ENCODE measurements at places on chromosomes 2 and 18.

DNA sequence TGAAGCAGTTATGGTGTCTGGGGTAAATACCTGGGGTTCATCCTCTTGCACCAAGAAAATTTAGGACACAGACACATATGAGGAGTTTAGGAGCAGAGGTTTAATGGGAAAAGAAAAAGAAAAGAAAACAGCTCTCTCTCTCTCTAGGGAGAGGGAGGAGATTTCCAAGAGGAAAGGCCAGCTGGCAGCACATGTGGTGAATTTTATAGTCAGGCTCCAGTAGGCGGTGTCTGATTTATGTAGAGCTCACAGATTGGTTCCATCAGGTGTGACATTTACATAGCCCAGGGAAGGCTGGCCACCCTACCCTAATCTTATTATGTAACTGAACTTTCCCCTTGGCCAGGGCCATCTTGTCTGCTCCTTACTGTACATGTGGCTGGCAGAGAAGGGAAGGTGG, 297.5 kb upstream of the RGPD4 start:
- no peak for DNase-seq

- DNase-seq = no peak
Measured at GRCh38 chr2:126358122-126358521, 297.8 kb upstream of the GYPC start.

GRCh38 chr2:19230626-19231025, 127.8 kb downstream of the OSR1 start:
- no peak for DNase-seq

DNA sequence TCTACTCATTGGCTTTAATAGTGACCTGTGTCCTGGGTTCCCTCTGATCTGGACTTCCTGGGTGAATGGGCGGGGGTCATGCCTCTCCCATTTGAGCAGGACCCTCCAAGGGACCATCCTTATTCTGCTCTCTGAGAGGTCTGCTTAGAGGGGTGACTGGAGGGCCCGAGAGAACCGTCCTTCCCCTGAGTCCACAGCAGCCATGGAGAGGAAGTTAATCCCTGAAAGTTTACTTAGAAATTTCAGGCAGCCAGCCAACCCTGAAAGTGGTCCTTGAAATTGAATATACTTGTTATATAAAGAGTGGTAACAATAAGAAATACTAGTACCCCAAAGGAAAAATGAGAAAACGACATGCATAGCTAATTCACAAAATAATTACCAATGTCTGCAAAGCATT, 226.1 kb downstream of the DYSF start:
- DNase-seq = no peak

DNA sequence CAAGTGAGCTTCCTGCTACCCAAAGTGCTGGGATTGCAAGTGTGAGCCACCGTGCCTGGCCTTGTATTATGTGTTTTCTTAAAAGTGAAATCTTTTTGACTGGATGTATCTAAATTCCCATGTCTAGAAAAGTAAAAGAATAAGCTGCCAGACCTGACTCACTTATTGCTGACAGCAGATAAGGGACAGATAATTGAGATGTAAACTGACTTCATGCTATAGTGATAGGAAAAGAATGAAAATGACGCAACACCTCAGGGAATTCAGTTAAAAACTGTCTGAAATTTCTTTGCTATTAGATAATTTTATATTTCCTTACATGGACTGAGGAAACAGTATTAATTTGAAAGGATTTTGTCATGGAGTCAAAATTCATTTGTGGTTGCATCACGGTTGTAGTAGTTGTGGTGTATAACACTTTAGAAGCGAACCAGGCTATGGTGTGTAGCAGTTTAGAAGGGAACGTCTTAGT, 19.4 kb downstream of the TTC27 start:
- DNase-seq = no peak

DNA sequence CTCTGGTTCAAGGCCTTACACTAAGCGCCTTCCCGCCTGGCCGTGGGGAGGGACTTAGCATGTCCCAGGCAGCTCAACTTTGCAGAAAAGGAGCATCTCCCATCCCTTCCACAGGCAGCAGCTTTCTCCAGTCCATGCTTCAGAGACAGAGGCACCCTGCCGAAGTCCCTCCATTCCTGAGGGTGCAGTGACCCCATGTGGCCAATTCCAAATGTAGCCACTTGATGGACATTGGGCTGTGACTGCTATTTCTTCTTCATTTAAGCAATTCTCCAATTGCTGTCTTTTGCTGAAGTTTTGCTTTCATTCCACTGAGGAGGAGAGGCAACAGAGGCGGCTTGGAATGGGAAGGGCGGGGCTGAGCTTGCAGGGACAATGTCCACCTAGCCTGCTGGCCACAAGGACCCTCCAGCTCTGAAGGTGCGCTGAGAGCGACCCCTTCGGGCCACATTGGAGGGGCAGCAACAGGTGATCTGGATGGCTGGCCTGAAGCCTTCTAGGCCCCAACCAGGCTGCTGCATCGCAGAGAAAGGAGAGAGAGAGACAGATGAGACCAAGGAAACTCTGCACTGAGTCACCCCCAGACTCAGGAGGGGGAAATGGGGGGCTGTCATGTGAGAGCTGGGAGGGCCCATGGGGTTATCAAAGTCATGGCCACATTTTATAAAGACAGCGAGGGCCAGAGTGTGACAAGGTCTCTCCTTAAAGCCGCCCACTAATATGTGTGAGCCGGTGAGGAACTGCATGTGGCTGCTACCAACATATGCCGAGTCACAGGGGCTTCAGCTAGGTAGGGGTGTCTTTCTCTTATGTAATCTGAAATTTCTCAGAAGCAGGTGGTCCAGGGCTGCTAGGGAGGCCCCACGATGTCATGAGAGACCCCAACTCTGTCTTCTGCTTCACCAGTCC, 61.3 kb downstream of the LONRF2 start:
- DNase-seq = no peak

- DNase-seq = no peak
Measured at GRCh38 chr2:98280376-98281102, 65.7 kb upstream of the CNGA3 start.

DNA sequence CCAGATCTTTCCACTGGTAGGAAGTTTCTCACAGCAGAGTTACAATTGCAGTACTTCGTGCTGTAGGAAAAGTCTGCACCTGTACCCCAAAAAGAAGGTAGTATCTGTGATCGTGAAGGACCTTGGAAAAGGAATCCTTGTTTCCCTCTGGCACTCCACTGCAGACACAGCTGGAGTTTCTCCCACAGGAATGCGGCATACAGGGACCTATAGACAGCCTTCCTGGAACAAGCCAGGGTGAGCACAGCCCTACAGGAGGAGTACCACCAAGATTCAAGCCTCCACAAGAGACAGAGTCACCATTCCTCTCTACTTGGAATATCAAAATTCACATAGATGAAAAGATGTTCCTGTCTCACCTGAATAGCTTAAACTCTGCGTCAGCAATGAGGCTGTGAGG, 372.4 kb downstream of the CMPK2 start:
- no peak for DNase-seq

- DNase-seq = no peak
Measured at GRCh38 chr2:98515250-98515991, 70.8 kb downstream of the INPP4A start.

DNA sequence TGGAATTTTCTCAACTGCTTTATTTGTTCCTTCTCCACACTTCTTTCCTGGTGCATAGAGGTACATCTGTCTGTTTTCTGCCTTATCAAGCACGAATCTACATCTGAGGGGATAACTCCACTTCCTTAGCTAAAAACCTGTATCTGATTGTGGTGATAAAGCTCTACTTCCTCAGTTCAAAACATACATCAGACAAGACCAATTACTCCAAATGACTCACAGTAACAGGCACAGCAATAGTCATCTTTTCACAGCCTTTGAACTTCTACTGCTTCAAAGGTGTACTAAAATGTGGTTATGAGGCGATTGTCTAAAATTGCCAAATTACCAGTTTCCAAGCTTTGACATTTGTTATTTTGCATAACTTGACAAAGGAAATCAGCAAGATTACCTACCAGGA, 803.6 kb upstream of the ZEB2 start:
- no peak for DNase-seq

- DNase-seq = no peak
Measured at GRCh38 chr18:5463390-5463789, 80.4 kb downstream of the EPB41L3 start.

DNA sequence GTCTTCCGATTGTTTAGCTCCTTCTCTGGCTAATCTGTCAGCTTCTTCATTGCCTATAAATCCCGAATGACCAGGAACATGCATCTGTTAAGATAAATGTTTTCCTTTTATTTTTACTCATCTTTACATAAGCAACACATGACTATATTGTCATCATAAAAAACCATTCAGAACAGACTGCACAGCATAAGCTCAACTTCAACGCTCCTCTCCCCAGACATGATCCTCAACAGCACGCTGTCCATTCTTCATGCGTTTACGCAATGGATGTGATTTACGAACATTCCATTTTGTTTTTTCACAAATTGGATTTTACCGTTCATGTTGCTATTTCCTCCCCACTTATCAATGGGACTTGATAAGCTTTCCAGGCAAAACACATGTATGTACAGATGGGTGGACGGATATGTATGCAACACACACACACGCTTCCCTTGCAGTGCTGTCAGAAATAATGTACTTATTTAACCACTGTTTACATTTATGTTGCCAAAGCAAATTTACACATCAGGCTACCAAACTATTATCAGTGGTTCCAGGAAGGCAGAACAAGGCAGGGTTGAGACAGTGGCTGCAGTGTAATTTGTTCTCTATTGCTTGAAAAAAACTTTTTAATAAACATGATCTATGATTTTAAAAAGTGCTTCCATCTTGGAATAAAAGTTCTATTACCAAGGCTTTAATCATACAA, 12.2 kb downstream of the RNASEH1 start:
- DNase-seq = no peak

GRCh38 chr2:6855860-6856547, 9.7 kb downstream of the CMPK2 start:
- DNase-seq = no peak

DNA sequence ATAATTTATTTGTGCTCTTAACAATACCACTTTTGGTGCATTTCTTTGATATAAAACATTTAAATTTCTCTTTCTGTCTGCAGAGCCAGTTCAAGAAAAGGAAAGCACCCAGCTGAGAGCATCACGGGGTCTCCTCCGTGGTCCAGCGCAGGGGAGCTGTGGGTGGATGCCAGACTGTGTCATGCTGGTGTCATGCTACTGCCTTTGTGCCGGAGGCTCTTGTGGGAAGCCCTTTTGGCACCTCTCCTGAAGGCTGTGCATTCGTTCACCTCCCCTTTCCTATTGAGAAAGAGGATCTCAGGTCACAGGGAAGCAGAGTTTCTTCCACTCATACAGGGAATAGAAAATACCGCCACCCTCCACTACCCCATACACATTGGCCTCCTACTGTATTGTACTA, 450.4 kb downstream of the GALR1 start:
- DNase-seq = no peak

GRCh38 chr2:230781130-230781797, 68.6 kb downstream of the CAB39 start:
- no peak for DNase-seq

DNA sequence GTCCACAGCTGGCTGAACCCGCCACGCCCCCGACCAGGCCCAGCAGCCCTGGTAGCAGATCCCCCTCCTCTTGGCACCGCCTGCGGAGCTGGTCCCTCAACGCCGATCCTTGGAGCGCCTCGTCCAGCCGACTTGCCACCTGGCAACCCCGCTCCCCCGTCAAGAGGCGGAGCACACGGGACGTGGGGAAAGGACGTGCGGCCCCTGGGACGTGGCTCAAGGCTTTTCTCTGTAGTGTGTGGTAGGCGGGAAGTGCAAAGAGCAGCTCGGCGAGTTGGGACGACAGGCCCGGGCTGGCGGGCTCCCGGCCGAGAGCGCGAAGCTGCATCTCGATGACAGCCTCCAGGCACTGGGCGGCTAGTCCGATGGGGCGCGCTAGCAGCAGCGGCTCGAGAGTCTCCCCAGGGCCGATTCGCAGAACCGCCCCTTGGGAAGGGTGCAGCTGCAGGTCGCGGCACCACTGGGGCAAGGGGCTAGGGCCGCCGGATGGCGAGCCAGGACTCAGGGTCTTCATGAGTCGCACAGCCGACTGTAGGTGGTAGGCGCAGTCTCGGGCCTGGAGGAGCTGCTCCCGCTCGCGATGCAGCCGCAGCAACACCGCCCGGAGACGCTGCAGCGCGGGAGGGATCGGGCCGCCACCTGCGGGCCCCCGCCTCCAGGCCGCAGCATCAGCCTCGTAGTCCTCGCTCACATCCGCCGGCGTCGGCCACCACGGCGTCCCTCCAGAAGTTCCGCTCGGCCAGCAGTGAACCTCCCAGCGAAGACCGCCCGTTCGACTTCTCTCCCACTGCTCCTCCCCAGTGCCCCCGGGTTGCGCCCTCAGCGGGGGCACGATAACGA, 617 bp downstream of the CCDC142 start:
- DNase-seq = no peak

DNA sequence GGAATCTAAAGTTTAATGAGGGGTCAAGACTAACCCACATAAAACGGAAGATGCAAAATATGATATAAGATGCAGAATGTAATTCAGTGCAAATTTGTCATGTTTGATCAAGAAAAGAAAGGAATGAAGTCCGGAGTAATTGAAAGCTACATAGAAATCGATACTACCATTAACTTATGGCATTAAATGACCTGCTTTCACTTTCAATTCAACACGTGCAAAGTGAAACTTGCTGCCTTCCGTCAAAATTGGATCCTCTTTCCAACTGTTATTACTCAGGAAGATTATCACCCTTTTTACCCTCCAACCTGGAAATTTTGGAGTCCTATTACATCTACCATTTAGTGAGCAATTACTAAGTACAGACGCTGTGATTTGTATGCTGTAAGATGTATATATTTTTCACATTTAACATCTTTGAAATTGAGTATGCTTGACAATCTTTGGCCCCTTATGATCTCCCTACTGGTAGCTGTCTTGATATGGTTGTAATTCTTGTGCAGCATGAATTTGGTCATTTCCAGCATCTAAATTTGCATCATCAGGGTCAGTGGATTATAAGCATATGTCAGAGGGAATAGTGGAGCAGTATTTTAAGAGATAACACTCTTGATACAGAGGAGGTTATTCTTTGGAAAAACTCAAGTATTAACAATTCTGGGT, 18.6 kb downstream of the UNC80 start:
- DNase-seq = no peak

All from stimulated activated CD4-positive, alpha-beta T cell treated with anti-CD3 and anti-CD28 coated beads, Interleukin-1b, Interleukin-23, amount 100 ng/mL, for 1 hour (primary cell).